ENCODE measurements at places on chromosomes 1 and 21.

- DNase-seq = no peak
Observed at GRCh38 chr1:20654104-20654690, 7.0 kb downstream of the DDOST start.

GRCh38 chr1:20476265-20477038, 9.6 kb downstream of the CAMK2N1 start:
- no peak for DNase-seq

DNA sequence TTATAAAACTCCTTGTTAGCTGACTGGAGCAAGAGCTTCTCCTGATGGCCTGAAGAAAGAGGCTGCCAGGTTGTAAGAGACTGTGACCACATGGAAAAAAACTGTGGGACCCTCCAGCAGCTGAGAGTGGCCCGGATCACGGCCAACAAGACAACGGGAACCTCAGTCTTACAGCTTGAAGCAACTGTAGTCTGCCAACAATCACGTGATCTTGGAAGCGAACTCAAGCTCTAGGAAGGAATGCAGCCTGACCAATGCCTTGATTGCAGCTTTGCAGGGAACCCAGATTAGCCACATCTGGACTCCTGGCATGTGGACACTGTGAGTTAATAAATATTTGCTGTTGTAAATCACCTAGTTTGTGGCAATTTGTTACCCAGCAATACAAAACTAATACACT, 442.6 kb upstream of the PRMT6 start:
- no peak for DNase-seq

GRCh38 chr1:220235462-220235861, 36.8 kb downstream of the RAB3GAP2 start:
- DNase-seq = no peak

DNA sequence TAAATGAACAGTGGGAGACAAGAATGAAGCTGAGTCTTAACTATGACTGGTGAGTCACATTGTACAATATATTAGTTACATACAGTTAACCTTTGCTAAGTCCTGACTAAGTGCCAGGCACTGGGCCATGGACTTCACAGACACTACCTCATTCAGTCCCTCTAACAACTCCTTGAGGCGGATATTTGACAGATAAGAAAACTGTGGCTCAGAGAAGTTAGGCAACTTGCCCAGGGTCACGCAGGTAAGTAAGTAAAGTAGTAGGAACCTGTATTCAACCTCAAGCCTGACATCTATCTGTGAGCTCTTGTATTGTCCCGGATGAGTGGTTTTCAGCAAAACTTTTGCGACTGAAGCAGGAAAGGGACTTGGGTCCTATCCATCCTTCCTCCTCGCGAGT, 62.1 kb downstream of the GNG12 start:
- no peak for DNase-seq

DNA sequence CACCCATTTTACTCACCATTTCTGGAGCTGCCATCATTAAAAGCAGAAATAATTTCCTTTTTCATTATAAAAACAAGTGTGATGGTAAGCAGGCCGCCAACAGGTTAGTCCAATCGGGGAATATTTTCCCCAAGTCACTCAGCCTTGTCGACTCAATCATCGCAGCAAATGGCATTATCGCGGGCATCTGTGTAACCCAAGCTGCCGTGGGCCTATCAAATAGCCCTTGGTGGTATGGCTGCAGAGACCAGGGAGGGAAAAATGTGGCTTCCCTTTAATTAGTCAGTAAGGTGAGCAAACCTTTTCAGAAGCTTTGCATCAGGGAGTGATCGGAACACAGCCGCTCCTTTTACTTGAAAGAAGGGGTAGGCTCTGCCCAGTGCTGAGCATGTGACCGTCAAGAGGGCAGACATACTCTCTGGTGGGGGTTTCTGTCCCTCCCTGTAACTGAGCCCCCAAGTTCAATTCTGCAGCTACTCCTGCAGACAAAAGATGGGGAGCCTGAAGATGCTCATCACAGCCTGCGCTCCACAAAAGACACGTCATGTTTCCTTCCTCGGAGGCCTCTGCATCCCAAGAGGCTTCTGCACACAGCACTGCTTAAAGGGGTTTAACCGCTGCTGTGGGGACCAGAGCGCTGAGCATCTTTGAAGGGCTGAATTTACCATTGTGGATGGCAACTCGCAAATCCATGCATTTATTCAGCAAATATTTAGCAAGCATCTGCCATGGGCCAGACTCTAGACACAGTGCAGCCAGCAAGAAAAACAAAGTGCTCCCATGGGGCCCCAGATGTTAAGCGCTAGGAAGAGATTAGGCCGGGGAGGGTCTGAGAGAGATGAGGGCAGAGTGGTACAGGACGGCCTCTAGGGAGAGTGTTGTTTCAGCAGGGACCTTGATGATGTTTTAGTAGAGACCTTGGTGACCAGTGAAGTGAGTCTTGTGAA, 1.2 kb upstream of the TMPRSS3 start:
- DNase-seq = no peak

- no peak for DNase-seq
Observed at GRCh38 chr1:91771717-91772116, 114.2 kb downstream of the TGFBR3 start.

GRCh38 chr1:65420590-65421350, at the start of the genes LEPR and LEPROT:
Gene LEPR, plus strand, starts transcription at chr1:65420668. Its CDS starts 144,898 bp downstream, at chr1:65565566.
Gene LEPROT, plus strand, starts transcription at chr1:65420668. Its CDS starts 57 bp downstream, at chr1:65420725.
- DNase-seq = no peak

DNA sequence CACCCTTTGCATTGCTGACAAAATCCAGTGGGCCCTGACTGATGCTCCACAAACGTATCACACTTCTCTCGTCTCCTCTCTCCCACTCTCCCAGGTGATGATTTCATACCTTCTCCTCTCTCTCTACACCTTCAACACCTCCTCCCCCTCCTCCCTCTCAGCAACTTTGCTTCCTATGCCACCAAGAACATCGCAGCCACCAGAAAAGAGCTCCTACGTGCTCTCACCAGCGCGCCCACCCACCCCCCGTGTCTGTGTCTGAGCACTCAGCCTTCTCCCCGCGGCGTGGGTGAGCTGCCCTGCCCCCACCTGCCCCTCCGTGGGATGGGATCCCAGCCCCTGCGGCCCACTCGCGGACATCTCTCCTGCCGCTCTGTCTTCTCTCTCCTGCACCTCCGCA, 55.1 kb upstream of the COX20 start:
- DNase-seq = no peak

DNA sequence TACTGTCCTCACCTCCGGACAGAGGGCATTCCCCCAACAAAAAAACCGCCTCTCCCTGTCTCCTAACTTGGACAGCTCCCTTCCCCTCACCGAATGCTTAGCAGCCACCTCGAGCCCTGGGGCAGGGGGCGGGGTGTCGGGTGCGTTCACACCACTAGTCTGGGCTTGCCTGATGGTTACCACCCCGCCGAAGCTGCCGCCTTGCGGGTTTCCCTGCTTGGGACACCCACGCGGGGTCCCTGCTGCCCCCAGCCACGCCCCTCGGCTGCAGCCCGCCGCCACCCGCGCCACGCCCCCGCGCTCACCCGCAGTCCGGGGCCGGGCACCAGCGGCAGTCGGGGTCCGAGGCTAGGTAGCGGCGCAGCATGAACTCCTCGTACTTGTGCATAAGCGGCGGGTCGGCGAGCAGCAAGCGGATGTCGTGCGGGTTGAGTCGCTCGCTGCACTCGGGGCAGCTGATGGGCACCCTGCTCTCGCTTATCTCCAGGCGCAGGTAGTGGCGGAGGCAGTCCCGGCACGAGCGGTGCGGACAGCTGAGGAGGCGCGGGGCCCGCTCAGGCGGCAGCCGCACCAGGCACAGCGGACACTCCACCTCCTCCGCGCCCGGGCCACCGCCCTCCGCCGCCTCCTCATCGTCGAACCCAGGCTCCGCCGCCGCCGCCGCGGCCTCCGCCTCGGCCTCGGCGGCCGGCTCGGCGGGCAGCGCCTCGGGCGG, 706 bp downstream of the RNF19B start:
- peak; percentile 33 for DNase-seq

GRCh38 chr1:156815307-156815826, 1.3 kb downstream of the SH2D2A start:
- no peak for DNase-seq

DNA sequence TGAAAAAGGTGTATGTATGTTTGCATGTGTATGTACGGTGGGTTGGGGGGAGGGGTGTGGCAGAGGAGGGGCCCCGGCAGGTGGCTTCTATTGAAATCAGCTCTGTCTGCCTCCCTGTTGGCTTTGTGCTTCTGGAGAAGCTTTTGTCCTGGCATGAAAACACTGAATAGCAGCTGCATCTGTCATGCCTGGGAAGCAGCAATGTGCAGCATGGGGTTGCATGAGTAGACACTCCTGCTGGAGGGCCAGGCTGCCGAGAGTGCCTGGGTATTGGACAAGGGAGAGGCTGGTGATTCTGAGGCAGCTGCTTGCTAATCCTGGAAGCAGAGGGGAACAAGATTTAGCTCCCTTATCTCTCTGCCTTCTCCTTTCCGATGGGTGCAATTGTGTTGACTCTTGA, 20.5 kb downstream of the MAPKAPK2 start:
- no peak for DNase-seq

GRCh38 chr1:182032251-182032650, 29.3 kb downstream of the ZNF648 start:
- no peak for DNase-seq

DNA sequence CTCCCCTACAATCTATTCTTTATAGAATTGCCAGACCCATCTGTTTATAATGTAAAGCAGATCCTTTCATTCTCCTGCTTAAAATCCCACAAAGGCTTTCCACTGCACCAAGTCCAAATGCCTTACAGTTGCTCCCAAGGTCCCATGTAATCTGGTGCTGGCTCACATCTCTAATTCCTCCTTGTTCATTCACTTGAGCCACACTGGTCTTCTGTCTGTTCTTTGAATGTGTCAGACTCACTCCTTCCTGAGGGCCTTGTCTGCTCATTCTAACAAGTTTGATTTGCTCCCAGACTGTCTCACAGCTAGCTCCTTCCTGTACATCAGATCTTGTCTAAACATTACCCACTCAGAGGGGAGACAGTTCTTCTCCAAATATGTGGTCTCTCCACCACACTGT, 38.9 kb downstream of the ALG14 start:
- no peak for DNase-seq

DNA sequence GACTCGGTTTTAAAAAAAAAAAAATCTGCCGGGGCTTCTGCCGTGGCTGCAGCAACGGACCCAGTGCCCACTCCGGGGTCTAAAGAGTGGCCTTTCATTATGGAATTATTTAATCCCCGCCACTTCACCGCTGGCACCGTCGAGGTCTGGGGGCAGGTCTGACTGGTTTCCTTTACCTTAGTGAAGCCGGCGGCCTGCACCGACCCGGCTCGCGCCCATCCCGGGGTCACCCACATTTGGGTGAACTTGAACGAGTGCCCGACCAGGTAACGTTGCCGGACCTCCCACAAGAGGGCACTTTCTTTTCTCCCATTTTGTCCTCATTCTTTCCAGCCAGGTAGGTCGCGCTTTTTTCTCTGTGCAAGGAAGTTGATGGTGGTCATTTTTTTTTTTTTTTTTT, 4.3 kb downstream of the PRKCZ start:
- no peak for DNase-seq

DNA sequence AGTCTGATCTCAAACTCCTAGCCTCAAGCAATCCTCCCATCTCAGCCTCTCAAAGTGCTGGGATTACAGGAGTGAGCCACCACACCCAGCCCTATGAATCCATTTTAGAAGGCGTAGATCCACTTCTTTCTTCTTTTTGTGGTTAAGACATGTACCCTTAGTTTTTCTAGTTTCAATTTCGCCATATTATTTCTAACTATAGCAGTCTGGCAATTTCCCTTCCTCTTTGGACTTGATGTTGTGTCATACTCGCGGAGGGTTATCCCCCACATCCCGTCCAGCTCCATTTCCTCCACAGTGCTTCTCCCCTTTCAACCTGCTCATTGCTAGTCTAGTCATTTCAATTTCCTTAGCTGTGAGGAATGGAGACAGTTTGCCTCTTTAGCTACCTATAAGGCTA, 5.2 kb upstream of the LRRC8D start:
- no peak for DNase-seq

- no peak for DNase-seq
Observed at GRCh38 chr1:70436622-70437251, 25.7 kb downstream of the CTH start.

- no peak for DNase-seq
Observed at GRCh38 chr1:203930342-203930741, 68.9 kb downstream of the SNRPE start.

GRCh38 chr1:84939761-84940160, 46.8 kb upstream of the LPAR3 start:
- DNase-seq = no peak

DNA sequence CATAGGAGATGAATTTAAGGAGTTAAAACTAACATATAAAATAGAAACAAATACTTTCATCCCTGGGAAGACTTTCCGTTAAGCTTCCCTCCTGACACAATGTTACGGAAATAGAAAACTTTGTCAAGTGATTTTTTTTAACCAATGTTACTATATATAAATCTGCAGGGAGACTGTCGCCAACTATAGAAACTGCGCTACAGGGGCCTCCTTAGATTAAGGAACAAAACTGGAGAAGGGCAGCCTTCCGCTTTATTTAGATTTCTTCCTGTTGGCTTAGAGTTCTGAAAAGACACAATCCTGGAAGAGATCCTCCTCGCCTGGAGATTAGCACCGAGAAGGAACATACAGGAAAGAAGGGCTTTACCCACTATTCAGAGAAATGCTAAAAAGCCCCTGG, 1.5 kb downstream of the MGST3 start:
- no peak for DNase-seq

- peak; percentile 16 for DNase-seq
Observed at GRCh38 chr21:33078907-33079582, 9.1 kb downstream of the OLIG1 start.

- no peak for DNase-seq
Observed at GRCh38 chr1:4633346-4633745, 21.1 kb upstream of the AJAP1 start.

DNA sequence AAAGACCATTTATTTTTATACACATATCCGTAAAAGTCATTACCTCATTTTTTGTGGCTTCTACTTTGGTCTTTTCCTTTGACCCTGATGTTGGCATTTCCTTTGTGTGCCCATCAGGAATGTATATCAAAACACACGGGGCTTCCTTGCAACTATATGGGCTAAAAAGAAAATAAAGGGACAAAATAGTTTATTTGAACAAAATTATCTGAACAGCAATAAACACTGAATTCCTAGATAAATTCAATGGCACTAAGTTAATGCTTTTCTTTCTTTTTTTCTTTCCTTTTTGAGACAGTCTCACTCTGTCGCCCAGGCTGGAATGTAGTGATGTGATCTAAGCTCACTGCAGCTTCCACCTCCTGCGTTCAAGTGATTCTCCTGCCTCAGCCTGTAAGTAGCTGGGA, 45.2 kb downstream of the EPRS1 start:
- no peak for DNase-seq

GRCh38 chr1:6245086-6245868, 1.3 kb downstream of the HES3 start:
- DNase-seq = peak; percentile 44

DNA sequence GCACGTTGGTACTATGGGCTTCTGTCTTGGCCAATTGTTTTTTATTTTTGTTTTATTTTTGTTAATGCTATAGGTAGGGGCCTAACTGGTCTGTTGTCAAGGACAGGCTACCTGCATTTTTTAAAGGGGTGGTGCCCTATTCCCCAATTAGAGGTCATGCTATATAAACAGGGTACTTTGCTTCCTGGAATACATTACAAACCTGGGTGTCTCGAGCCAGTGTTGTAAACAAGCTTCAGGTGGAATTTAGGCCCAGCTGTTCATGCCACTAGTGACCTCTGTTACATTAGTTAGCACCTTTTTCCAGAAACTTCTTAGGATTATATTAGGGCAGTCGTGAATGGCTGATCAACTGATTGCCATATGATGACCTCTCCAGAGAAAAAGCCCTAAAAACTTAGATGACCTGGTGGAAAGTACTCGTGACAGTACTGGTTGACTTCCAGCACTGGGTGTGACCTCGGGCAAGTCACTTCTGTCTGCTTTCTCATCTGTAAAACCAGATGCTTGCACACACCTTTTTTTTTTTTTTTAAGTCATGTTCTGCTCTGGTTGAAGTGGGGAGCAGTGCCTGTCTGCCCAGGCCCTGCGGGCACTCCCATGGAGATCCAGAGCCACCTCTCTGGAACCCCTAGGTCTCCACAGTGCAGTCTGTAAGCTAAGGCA, 46.5 kb downstream of the ELK4 start:
- DNase-seq = no peak
